ENCODE measurements at places on chromosomes 2 and 18.
A peak's percentile ranks its signal among the peaks of the same experiment; 100 is the strongest.

- DNase-seq, result no peak
Observed at GRCh38 chr18:3867864-3868311, 417.9 kb downstream of the TGIF1 start.

GRCh38 chr18:2083691-2084090, 487.6 kb downstream of the METTL4 start:
- DNase-seq, result peak; percentile 17

GRCh38 chr2:137523931-137524330, 440.3 kb upstream of the HNMT start:
- no peak for DNase-seq

DNA sequence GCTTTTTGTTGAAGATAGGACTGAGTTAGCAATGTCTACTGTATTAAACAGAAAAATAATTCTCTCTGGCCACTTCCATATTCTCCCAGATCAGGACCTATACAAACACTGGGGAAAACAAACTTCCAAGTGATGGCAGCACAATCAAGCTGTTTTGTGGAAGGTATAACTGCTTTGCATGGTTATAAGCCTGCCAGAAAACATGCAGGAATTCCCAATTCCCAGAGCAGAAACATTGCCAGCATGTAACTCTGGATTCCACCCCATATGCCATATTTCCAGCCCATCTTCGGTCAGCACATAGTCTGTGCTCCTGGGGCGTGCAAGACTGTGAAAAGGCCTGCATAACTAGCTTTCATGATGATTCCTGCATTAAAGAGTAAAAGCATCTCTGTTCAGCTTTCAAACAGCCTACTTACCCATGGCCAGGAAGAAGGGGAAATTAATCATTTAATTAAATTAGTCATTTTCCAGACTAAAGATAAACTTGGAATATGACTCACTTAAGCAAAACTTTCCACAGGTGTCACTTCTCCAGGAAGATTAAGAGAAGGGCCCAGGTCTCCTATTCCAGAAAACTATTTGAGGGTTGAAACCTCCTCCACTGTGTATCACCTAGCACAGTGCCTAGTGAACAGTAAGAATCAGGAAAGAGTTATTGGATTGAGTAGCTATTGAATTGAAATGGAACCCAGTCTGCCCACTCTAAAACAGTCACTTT, 280.5 kb downstream of the NRXN1 start:
- no peak for DNase-seq

DNA sequence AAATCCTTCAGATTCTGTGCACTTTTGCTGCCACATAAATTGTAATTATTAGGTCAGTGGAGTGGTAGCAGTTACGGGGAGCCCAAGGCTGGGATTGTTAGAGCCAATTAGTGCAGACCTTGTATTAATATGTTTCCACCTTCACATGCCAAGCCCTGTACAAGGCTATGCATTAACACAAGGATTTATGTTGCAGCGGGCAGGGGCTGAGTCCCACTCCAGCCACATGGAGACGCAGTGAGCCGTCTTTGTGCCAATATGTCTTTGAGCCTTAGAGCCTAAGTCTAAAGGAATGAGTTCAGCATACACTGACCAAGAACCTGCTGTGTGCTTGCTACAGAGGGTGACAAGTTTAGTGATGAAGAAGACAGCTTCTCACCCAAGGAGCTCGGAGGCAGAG, 238.2 kb downstream of the TSN start:
- DNase-seq, result no peak

- no peak for DNase-seq
Observed at GRCh38 chr18:62321201-62321600, 3.9 kb upstream of the TNFRSF11A start.

Measured in hematopoietic multipotent progenitor cell treated with erythropoietin and hydrocortisone succinate and interleukin-3 and kit ligand, for 8 days (in vitro differentiated cells).